ENCODE measurements at places on chromosomes 11 and 22.

- DNase-seq = no peak
Observed at GRCh38 chr22:33746501-33746928, 173.8 kb downstream of the LARGE1 start.

DNA sequence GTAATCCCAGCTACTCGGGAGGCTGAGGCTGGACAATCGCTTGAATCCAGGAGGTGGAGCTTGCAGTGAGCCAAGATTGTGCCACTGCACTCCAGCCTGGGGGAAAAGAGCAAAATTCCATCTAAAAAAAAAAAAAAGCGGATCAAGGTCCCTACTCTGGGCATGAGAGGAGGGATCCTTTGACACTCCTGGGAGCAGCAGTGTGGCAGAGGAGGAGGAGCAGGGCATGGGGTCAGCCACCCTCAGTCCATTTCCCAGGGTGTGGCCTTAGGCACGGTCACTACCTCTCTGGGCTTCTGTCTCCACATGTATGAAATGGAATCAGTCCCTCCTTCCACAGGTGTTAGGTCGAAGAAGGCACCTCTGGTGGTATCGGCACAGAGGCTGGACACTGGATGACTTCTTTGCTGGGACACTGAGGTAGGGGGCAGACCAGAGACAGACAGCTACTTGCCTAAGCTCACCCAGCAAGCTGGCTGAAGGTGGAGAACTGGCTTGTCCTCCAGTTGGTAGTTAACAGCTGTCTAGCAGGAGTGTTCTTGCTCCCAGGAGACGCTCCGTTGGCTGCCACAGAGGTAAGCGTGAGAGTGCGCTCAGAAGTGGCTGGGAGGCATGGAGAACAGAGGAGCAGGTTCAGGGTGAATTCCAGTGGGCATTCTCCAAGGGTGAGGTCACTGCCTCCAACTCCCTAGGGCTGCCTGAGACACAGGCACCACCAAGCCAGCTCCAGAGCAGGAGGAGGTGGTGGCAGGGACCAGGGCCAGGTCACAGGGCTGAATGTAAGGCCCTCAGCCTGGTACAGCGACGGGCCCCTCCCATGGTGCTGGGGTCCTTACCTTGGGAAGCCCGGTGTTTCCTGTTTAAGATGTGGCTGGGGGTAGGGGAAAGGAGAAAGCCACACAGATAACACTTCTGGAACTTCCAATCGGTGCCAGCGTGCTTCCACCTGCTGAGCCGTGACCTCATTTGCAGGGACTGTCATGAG, 19.5 kb downstream of the TXN2 start:
- no peak for DNase-seq

DNA sequence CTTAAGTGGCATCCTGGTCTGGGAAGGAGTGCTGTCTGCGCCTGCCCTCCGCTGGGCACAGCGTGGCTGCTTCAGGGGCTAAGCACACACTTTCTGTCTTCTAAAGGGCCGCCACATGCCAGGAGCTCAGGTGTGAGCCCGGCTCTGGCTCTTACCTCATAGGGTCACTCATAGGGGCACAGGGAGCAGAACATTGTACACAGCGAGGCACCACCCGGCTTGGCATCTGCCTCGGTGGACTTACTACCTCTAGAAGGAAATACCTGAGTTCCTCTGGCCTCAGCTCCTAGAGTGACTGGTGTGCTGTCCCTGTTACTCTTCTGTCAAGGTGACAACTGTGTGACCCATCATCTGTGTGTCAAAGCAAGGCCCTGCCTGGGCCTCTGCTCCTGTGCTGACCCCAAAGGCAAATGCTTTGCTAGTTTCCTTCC, 13.4 kb downstream of the NEAT1 start:
- no peak for DNase-seq

- no peak for DNase-seq
Observed at GRCh38 chr11:23370580-23371275, 510.5 kb upstream of the CCDC179 start.

DNA sequence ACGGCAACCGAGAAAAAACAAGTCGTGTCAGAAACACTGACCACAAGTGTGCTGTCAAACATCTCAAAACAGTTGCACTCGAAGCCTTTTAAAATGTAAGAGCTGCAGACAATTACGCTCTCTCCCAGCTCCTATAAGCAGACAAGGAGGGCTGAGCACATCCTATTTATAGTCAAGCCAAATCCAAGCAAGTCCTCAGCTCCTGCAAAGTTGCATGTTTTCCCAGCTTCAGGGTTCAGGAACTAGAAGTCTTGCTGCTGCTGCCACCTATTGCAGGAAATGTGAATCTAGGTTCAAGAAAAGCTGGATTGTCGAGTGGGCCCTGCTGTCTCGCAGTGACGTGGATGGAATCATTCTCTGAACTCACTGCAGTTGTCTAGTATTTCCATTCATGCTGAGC, 15.5 kb downstream of the EFCAB6 start:
- DNase-seq = no peak

DNA sequence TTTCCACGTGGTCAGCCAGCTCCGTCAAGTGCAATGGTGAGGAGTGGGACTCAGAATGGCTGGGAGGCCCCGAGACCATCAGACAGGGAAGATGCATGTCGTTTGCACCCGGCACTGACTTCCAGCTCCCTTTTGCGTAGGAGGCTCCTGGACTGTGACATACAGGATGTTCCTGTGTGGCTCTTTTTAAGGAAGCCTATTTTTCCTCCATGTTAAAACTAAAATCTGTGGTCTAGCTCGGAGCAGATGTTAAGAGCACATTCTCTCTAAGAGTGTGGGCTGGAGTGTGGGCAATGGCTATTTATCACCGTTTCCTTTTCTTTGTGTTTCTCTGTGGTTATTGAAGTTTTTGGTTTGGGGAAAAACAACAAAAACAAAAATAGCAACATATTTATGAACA, 40.9 kb upstream of the AMPD3 start:
- no peak for DNase-seq

- no peak for DNase-seq
Observed at GRCh38 chr11:695288-695537, 191 bp upstream of the DEAF1 start.

GRCh38 chr11:10113852-10114251, 180.2 kb downstream of the SBF2 start:
- no peak for DNase-seq

DNA sequence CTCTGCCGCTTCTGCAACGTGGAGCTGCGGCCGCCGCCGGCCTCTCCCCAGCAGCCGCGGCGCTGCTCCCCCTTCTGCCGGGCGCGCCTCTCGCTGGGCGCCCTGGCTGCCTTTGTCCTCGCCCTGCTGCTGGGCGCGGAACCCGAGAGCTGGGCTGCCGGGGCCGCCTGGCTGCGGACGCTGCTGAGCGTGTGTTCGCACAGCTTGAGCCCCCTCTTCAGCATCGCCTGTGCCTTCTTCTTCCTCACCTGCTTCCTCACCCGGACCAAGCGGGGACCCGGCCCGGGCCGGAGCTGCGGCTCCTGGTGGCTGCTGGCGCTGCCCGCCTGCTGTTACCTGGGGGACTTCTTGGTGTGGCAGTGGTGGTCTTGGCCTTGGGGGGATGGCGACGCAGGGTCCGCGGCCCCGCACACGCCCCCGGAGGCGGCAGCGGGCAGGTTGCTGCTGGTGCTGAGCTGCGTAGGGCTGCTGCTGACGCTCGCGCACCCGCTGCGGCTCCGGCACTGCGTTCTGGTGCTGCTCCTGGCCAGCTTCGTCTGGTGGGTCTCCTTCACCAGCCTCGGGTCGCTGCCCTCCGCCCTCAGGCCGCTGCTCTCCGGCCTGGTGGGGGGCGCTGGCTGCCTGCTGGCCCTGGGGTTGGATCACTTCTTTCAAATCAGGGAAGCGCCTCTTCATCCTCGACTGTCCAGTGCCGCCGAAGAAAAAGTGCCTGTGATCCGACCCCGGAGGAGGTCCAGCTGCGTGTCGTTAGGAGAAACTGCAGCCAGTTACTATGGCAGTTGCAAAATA, 816 bp downstream of the PDE3B start:
- DNase-seq = peak; percentile 24

GRCh38 chr11:12329169-12329568, 48.2 kb upstream of the PARVA start:
- no peak for DNase-seq

- DNase-seq = no peak
Observed at GRCh38 chr11:1217151-1217550, 5.7 kb upstream of the MUC5B start.

DNA sequence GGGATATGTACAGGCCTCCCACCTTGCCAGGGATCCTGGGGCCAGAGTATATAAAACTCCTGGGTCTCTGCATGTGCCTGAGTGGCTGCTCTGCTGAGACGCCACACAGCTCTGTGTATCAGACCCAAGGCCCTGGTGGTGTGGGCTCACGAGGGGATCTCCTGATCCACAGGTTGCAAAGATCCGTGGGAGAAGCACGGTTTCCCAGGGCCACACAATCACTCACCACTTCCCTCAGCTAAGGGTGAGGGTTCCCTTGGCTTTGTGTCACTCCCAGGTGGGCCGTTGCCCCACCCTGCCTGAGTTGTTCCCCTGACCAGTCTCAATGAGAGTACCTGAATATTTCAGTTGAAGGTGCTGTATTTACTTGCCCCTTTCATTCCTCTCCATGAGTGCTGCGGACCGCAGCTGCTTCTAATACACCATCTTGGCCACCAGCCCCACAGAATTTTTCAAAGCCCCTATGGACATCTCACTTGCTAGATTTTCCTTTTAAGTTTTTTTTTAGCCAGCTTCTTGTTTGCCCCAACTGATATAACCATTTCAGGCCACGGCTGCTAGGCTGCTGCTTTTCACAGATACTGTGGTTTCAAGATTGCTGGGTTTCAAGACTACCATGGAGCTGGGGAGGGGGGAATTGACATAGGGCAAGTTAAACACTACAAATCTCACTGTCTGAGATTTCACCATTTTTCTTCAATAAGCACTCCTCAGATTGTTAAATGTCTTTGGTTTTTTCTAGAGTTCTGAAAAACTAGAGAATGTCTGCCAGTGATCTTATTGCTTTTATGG, 13.7 kb upstream of the DEPDC7 start:
- DNase-seq = no peak

GRCh38 chr22:36467946-36468345, 13.5 kb downstream of the TXN2 start:
- DNase-seq = no peak

DNA sequence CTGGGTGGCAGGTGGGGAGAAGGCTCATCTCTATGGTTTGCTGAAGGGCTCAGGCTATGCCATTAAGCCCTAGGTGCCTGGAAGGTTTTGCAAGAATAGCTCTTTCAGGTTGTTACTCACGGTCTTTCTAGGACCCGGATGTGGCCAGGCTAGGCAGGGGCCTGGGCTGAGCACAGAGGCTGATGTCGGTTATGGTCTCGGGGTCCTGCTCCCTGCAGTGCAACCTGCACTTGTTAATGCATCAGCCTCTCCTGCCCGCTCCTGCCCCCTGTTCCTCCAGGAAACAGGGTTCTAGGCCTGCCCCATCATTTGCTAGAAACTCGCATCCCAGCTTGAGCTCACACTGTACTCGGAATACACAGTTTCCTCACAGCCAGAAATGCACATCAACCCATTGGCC, 79.1 kb upstream of the SLC22A12 start:
- no peak for DNase-seq

- DNase-seq = peak; percentile 91
Observed at GRCh38 chr11:60985991-60986915, 14.8 kb downstream of the CD6 start.

DNA sequence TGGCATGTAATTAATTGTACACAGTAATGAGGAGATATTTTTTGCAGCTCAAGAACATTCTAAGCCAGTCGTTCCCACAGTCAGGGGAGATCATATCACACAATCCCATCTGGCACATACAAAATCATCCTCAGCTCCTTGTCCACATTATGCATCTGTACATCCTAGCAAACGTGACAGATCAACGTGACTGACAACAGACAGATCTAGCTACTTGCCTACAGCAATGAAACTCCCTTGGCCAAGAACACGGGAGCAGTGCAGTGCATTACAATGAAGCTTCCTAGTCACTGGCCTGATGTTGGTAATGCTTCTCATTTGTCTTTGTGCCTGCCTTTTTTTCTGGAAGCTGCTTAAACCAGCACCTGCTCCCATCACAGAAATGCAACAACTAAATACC, 24.5 kb upstream of the GUCY1A2 start:
- no peak for DNase-seq

DNA sequence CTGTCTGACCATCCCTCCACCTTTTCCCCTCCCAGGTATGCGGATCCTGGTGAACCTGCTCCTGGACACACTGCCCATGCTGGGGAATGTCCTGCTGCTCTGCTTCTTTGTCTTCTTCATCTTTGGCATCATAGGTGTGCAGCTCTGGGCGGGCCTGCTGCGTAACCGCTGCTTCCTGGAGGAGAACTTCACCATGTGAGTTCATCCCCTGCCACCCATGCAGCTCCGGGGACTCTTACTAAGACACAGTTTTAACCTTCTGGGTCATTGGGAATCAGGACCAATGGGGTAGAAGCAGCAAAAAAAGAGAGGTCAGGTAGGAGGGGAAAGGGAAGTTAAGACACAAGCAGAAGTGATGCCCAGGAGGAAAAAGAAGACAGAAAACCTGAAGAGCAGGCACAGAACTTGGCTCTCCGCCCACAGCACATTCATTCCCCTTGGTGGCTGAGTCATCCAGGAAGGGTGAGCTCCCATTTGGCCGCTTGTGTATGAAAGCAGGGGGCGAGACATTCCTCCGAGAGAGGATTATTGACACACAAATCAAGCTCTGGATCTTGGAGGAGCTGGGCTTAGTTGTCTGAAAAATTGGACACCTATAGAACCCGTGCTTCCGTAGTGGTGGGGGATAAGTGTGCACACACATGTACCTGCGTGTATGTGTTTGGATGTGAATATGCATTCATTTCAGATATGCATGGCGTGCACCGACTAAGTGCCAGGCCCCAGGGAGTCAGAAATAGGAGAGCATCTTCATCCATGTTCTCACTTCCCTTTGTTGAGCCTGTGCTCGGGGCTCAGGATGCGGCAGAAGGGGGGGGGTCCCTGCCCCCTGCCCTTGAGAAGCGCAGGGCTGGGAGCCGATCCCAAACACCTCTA, 64.2 kb downstream of the CACNA1I start:
- DNase-seq = no peak

- no peak for DNase-seq
Observed at GRCh38 chr11:96306071-96306470, 36.9 kb downstream of the MAML2 start.

GRCh38 chr11:104254347-104254746, 90.4 kb upstream of the PDGFD start:
- no peak for DNase-seq

DNA sequence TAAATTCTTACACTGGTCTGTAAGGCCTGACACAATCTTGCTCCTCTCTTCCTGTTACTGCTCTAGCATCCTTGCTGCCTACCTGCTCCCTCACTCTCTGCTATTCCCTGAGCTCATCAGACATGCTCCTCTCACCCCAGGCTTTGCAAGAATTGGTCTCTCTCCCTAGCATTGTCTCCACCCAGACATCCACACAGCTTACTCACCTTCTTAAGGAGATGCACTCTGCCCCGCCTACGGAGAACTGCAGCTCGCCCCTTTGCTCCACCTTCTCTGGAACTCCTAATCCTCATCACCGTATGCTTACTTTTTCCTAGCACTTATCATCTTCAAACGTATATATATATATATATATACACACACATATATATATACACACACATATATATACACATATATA, 23.3 kb upstream of the TMPRSS5 start:
- DNase-seq = no peak

GRCh38 chr11:118287006-118287405, 17.5 kb upstream of the CD3E start:
- no peak for DNase-seq

GRCh38 chr11:14059491-14059890, 97.0 kb downstream of the SPON1 start:
- no peak for DNase-seq

Data from stimulated activated naive CD4-positive, alpha-beta T cell treated with Interleukin-2 at 50 U/mL for 16 hours (primary cell).